Stromal cell of bone marrow (primary cell): ENCODE measurements at places on chromosomes 12 and 14.

DNA sequence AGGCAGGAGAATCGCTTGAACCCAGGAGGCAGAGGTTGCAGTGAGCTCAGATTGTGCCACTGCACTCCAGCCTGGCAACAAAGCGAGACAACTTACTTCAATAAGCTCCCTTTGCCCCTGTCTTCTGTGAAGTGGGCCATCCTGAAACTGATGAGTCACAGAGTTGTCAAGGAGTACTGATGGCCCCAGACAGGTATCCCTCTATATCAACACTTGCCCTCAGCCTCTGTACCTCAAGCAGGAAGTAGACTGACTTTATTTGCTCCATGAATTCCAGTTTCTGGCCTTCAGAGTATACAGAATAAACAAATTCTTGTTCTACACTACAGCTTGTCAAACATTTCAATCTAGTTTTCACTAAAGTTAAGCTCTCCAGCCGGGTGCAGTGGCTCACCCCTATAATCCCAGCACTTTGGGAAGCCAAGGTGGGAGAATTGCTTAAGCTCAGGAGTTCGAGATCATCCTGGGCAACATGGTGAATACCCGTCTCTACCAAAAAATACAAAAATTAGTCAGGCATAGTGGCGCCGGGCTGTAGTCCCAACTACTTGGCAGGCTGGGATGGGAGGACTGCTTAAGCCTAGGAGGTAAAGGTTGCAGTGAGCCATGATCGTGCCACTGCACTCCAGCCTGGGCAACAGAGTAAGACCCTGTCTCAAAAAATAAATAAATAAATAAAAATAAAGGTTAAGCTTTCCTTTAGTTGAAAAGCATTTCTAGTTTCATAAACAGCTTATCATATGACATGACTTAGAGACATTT, 16.4 kb upstream of the LRP10 start:
- no peak for DNase-seq

GRCh38 chr14:71271166-71271945, 364.1 kb downstream of the PCNX1 start:
- DNase-seq = no peak

- no peak for DNase-seq
These were observed 990 bp upstream of the TPI1 start for GRCh38 chr12:6866163-6866919.

GRCh38 chr14:102510616-102511520, 1.3 kb upstream of the ANKRD9 start:
- DNase-seq = no peak

DNA sequence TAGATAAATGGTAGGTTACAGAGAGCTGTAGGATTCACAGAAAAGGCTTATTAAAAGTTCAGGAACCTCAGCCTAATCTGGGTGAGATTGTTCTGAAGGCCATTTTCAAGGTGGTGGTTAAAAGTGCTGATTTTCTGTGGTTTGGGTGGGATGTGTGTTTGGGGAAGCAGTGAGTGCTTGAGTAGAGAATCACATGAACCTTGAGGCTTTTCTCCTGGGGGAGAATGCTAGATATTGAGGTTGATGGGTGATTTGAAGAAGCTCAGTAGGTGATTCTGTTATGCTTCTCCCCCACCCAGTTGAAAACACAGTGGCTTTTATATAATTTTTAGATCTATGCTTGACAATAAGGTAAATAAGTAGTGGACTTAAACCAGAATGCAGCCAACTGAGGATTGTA, 420.9 kb downstream of the PCNX1 start:
- DNase-seq = no peak

- DNase-seq = no peak
These were observed 255.3 kb downstream of the RAD51B start for GRCh38 chr14:68074765-68075381.

GRCh38 chr14:93700928-93701327, 87.4 kb downstream of the PRIMA1 start:
- no peak for DNase-seq

DNA sequence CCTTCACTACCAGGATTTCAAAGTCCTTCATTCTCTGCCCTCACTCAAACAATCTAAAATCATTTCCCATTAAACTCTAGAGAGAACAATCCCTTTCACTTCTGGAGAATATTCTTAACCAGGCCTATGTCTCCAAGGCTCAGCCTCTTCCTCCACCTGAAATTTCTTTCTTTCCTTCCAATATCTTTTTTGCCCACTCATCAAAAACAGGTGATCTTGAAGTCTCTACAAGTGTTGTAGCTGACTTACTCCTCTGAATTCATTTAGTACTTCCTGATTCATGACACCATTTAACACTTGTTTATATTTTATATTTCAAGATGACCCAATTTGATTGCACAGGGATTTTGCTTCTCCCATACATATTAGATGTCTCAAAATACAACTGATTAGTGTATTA, 66.7 kb upstream of the PDZRN4 start:
- DNase-seq = no peak

DNA sequence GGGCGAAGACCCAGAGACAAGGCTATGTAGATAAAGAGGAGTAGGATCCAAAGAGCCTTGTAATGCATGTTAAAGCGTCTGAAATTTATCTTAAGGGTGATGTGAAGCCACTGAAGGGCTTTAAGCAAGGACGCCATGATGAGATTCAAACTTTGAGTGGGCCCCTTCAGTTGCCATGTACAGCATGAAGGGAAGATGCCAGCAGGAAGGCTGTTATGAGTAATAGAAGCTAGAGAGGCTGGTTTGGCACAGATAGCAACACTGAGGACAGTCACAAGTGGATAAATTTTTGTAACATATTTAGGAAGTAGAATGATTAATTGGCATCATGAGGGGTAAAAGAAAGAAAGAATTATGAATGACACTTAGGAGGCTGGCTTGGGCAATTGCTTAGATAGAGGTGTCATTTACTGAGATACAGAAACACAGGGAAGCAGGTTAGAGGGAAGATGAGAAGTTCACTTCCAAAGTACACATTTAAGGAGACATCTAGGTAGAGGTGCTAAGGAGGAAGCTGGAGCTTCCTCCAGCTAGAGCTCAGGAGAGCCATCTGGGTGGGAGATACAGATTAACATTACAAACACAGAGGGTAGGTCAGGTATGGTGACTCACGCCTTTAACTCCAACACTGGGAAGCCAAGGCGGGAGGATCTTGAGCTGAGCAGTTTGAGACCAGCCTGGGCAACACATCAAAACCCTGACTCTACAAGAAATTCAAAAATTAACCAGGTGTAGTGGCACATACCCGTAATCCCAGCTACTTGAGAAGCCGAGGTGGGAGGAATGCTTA, 13.7 kb downstream of the ATG2B start:
- no peak for DNase-seq

GRCh38 chr12:74490390-74491064, 47.1 kb upstream of the ATXN7L3B start:
- DNase-seq = no peak

GRCh38 chr14:71753126-71753830, 179.0 kb upstream of the RGS6 start:
- DNase-seq = peak; percentile 75

DNA sequence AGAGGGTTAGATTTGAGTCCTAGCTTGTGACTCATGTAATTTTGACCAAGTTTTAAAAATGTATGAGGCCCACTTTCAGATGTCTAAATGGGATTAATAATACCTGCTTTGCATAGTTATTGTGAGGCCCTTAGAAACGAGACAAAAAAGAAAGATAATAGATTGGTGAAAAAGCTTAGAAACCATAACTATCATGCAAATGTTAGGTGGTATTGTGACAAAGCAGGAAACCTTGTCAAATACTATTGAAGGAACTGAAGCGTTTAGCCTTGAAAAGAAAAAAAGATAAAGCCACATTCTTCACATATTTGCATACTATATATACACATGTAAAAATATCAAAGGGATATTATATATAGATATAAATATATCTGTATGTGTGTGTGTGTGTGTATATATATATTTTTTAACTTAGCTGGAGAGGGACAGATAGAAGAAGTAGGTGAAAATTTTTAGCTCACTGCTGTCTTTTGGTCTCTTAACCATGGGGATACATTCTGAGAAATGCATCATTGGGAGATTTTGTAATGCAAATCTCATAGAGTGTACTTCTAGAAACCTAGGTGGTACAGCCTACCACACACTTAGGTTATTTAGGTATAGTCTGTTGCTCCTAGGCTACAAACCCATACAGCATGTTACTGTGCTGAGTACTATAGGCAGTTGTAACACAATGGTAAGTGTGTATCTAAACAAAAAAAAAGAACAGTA, 270.3 kb downstream of the CCDC91 start:
- no peak for DNase-seq

- DNase-seq = no peak
These were observed 124.3 kb downstream of the RASSF9 start for GRCh38 chr12:85711735-85712390.

DNA sequence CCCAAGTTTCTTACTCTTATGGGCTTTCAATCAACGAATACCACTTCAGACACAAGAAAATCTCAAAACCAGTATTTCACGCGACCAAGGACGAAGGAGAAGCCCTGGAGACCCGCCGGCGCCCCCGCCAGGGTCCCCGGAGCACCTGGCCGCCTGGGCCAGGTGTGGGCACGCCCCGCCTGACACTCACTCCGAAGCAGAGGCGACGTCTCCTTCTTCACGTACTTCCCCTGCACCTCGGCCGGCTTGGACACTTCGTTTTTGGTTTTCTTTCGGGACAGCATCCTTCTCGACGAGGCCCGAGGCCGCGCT, 466 bp downstream of the SAV1 start:
- no peak for DNase-seq
